ENCODE measurements at places on chromosomes 6 and 20.

GRCh38 chr6:33912195-33912594, 108.4 kb upstream of the MLN start:
- DNase-seq, result no peak

DNA sequence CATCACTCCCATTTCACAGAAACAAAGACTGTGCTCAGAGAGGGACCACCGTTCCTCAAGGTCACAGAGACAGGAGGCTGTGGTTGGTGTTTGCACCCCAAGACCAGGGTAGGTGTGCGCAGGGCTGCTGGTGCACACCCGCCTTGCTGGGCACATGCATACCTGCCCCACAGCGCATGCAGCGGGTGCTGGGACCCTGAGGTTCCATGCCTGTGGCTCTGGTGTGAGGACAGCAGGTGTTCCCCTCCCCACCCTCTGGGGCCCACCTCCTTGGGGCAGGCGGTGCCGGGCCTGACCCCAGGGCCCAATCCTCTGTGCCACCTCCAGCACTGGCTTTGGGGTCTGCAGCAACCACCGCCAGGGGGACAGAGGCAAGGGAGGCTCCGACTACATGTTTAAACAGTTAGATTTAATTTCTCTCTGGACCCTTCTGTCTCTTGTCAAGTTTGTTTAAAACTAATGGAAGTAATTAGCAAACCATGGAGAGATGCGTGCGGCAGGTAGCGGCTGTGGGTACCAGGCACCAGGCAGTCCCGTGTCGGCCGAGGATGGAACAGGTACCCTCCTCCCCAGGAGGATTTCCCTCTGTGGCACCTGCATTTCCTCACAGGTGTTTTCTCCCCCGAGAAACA, 327.8 kb downstream of the TAF4 start:
- no peak for DNase-seq

- DNase-seq, result peak; percentile 47
Observed at GRCh38 chr6:146551545-146551944, 7.9 kb downstream of the RAB32 start.

- DNase-seq, result no peak
Observed at GRCh38 chr6:84554706-84555105, 209.7 kb downstream of the TBX18 start.

DNA sequence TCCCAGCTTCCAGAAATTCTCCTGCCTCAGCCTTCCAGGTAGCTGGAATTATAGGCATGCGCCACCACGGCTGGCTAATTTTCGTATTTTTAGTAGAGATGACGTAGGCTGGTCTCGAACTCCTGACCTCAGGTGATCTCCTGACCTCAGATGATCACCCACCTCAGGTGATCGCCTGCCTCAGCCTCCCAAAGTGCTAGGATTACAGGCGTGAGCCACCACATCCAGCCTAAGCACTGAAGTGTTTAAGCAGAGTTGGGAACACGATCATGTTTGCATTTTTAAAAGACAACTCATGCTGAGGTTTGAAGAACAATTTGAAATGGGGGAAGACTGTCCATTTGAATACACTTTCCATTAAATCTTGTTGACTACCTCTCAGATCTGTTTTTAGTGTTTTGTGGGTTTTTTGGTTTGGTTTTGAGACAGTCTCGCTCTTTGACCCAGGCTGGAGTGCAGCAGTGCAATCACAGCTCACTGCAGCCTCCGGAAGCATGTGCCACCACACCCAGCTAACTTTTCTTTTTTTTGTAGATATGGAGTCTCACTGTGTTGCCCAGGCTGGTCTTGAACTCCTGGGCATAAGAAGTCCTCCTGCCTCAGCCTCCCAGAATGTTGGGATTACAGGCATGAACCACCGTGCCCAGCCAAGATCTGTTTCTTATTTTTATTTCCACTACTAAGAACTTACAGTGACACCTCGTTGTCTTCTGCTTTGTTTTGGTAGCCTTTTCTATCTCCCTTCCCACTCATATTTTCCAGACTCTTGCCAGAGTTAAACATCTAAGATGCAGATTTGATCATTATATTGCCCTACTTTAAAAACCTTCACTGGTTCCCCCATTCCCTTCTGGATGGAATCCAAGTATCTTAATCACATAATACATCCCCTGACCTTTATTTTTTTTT, 5.5 kb downstream of the CASP8AP2 start:
- DNase-seq, result no peak

- DNase-seq, result peak; percentile 61
Observed at GRCh38 chr6:167898673-167899311, 72.1 kb downstream of the AFDN start.

DNA sequence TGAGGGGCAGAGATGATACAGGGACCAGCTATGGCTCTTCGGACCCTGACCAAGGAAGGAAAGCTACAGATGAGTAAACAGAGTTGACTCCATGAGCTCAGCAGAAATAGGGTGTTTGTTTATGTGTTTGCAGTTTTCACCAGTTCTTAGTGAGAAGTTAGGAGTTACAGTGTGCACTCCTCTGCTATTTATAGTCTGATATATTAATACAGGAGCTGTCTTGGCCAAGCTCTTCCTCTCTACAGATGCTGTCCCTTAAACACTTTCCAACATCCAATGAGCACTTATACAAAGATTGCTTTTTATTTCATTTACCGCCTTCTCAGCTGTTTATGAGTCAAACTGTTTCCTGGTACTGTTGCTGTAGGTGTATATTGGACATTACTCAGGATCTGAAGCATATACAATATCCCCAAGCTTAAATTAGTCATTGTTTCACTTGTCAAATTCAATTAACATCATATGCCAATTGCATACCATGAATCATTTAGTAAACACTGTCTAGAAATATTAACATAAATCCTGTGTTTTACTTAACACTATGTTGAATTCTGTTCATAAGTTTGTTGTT, 618.0 kb downstream of the PRKN start:
- no peak for DNase-seq

- no peak for DNase-seq
Observed at GRCh38 chr6:164151161-164152120, 736.9 kb downstream of the QKI start.

DNA sequence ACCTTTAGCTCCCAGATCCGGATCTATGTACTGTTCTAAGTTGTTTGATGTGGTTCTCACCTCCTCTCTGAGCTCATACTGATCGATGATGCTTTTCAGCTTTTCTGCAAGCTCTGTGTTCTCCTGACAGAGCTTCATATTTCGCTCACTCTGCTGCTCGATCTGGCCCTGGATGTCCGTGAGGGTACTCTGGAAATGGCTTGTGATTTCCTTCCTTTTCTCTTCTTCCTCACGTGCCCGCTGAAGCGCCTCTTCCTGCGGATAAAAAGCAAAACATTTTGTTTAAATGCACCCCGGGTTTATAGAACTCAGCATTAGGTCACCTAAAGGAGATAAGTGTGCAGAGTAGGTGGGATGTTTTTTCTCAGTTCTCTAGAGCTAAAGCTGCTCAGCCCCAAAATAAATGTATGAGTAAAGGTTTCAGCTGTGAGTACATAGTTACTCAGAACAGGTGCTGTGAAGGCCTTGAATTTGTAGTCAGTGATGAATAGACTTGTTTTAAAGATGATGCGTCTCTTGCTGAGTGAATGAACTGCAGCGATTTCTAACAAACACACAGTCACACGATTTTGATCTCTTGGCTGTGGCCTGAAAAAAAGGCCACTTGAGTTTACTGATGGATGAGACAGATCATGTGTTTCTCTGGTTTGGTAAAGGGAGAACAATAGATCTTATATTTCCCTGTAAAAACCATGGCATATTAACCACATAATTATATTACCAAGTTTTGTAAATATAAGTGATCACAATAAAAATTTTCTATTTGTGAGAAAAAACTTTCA, 29.1 kb downstream of the TXLNB start:
- DNase-seq, result no peak

All from OCI-M1 (cell line).